ENCODE measurements at places on chromosomes 6 and 20.
A peak's percentile ranks its signal among the peaks of the same experiment; 100 is the strongest.

DNA sequence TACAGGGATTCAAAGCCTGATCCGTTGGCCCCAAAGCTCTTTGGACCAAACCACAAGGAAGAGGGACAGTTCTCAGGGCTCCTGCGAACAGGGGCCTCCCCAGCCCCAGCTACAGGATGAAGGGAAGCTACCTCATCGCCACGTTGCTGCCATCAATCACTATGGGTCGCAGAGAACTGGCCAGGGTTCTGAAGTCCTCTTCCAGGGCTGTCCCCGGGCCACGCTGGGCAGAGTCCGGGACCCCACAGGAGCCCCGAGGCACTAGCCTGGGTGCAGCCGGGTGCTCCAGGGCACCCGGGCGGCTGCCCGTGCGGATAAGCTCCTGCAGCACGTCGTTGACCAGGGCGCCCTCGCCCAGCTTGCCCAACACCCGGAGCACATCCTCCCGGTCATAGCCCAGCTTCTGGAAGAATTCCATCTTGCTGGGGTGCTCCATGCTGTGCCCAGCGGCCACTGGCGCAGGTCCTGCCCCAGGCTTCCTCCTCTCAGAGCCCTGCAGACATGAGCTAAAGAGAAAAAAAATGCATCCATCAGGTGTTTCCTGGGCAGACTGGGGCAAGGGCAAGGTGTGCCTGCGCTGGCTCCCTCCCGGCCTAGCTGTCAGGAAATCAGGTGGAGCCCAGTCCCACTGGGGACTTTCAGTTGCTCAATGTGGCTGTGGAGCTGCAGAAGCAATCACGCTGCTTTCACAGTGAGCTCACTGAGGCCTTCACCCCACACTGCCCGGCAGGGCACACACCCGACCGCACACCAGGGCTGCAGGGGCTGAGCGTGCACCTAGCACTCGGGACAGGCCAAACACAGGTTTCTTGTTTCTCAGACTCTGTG, 10.5 kb downstream of the ZC3H12D start:
- no peak for DNase-seq

DNA sequence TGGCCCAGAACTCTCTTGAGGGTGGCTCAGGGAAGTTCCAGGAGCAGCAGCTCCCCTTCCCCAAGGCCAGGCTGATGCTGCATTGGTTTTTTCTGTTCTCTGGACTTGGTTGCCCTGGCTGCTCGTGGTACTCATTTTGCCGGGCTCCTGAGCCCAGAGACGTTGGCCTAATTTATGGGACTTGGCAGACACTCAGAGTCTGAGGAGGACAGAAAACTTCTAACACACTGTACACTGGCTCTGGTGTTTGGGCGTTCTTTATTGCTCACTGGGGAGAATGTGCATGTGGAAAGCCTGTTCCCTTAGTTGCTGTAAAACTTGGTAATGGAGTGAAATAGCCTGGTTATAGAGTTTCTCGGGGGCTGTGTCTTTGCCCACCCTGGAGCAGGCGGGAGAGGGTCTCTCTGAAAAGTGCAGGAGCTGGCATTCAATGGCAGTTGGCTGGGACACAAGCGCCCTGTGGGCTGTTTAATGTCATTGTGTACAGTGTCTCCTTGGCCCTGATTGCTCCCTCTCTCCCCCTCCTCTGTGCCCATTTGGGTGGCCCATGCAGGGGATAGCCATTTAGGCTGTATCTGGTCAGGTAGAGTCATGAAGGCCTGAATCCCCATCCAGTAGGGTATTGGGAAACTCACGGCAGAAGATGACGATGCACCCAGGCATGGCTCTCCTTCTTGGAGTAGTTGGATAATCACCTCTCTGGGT, 109.3 kb downstream of the CDC5L start:
- DNase-seq, result no peak

- DNase-seq, result no peak
These were observed 21.3 kb upstream of the HIVEP2 start for GRCh38 chr6:142966294-142966693.

GRCh38 chr6:17475606-17476244, 82.3 kb downstream of the CAP2 start:
- no peak for DNase-seq

- no peak for DNase-seq
These were observed 73.7 kb downstream of the PHF20 start for GRCh38 chr20:35845561-35845960.

DNA sequence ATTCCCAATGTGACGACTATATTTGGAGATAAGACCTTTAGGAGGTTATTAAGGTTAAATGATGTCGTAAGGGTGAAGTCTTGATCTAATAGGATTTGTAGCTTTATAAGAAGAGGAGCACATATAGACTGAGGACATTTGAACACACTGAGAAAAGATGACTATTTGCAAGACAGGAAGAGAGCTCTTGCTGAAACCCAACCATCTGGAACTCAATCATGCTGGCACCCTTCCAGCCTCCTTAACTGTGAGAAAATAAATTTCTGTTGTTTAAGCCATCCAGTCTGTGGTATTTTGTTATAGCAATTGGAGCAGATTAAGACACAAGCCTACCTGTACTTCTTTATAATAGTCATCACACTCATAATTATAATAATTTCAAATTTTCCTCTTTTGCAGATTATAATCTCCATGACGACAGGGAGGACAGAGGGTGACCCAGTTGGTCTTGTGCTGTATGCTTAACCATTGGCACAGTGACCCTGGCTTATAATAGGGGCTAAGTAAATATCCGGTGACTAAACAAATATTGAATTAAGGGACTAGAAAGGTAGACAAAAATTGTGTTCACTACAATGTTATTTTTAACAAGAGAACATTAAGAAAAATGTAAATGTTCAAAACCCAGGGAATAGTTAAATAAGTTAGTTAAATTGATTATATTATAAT, 206.4 kb upstream of the HDDC2 start:
- DNase-seq, result no peak

DNA sequence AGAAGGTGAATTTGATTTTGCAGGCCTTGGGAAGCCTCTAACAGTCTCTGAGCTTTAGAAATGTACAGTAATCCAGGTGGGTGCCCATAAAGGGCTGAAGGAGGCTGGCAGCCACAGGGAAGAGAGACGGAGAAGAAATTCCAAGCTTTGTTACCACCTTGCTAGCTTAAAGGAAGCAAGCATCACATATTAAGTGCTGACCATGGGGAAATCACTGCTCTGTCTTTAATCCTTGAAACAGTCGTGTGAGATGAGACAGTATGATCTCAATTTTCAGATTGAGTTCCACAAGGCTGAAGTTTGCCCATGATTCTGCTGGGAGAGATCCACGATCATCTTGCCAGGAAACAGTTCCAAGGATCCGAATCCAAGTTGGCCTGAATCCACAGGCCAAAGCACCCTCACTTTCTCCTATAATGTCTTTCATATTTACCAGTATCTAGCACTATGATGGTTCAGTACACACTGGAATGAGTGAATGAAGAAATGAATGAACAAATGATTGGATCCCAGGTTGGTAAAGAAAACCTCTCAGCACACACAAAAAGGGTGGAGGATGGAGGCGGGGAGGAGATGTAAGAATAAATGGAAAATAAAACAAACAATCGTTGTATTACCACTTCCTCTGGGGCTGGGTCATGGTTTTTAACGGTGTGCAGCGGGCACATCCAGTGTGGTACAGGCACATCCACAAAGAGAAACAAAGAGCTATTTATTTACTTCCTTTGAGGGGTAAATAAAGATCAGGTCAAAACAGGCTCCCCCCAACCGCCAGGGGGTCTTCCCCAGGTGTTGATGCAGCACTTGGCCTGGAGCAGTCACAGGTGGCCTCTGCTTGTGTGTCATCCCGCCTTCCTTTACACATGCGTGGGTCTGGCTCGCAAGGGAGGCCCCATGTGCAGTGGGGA, 28.2 kb upstream of the TAF8 start:
- DNase-seq, result peak; percentile 45

GRCh38 chr20:14491436-14491835, 154.0 kb upstream of the FLRT3 start:
- no peak for DNase-seq

DNA sequence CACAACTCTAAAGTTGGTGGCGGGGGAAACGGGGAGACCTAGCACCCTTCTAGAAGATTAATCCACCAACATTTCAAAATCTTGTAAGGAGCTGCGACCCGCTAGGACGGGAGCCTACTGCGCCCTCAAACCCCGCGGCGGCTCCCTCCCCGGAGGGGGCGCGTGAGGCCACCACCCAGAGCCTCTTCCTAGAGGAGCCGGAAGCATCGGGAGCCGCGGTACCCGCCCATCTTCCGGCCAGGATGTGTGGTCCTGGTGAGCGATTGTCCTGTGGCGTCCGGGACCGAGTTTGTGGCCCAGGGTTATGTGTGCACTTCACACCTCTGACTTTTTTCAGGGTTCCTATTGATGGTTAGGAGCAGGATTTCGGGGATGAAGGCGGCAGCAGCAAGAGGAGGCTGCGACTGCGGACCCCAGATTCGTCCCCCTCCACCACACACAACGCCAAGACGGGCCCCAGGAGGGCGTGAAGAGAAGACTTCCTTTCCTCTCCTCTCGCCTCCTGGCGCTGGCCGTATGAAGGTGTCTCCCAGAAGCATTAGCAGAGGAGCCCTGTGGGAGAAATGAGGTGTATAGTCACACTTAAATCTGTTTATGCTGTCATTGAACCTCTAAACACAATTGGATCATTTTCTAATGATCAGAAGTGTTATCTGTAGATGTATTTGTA, 10.7 kb downstream of the ZNF165 start:
- DNase-seq, result no peak

DNA sequence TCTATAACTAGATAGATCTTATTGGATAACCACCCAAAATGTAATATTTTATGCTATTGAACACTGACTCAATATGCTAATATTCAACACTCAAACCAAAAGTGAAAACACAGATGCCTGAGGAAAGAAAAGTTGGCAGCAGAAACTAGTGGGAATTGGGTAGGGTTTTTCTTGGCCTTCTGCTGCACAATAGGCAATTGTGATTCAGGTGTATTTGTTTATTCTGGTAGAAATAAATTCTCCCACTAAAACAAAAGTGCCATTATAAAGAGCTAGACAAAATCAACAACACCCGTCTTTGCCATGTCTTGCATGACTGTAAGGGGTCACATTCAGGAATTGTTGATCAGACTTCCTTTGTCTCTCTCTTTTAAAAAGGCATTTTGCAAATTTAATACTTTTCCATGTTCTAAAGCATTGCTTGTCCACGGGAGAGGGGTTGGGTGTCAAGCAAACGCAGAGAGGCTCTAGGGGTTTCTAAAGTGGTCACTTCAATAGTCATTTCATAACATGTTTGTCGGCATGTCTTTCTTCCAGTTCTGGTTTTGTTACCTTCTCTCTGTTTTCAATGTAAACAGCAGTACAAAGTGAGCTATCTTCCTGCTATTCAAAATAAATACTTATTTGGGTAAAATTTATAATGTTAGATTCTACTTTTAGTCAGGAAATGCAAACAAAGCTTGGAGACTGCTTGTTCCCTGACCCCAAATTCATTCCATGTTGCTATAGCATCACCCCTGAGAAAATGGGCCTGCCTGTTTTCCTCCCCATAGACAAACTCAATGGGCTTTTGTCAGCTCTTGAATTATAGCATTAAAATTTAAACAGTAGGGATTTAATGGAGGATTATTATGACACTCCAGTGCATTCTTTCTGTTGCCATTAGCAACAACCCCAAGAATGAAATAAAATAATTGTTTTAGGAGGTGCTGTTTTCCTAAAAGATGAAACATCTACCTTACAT, 217.0 kb upstream of the CCN2 start:
- DNase-seq, result no peak

- no peak for DNase-seq
These were observed 734 bp downstream of the TPBG start for GRCh38 chr6:82364087-82365015.

DNA sequence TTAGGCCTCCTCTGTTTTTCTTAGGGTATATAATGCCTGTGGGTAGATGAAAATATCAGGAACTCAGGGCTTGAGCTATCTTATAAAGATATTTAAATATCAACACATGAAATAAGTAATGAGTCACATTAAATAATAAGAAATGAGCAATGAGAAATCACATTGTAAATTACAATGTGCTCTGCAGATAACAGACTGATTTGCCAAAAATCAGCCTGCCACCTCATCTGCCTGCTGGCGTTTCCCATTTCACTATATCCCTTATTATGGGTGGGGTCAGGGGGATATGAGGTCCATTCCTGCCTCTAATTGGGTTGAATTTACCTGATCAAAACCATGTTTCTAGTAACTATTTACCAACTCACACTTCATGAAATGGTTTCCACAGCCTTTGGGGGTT, 335.2 kb downstream of the CDC5L start:
- no peak for DNase-seq

All from CD8-positive, alpha-beta T cell (primary cell).